ENCODE measurements at places on chromosomes 12 and 14.

DNA sequence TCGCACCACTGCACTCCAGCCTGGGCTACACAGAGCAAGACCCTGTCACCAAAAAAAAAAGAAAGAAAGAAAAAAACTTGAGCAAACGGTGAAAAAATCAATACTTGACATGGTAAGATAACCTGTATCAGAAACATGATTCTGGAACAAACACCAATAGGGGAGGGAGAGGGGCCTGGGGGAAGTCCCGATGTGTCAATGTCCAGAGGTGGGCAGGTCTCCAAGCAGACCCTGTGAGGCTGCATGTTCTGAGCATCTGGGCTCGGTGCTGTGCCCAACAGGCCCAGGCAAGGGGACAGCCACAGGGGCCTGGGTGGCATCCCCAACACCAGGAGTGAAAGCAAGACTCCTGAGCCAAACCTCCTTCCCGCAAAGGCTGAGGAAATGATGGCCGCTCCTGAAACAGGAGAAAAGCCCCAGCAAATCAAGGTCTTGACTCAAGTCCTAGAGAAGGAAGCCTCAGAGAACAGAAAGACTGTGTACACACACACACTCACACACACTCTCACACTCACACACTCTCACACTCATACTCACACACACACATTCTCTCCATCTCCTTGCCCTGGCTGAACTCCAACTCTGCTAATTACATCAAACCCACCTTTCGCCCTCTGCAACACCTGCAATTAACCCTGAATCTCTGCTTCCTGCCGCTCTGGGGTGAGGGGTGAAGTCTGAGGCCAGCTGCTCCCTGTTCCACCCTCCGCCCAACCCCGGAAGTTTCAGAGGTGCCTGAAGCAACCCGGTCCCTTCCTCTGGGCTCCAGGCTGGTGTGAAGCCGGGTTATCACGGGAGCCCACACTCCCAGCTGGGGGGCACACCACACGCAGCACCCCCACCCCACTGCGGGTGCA, 20.4 kb downstream of the CCDC88C start:
- peak; percentile 34 for DNase-seq

GRCh38 chr14:62592877-62593276, 452.4 kb downstream of the KCNH5 start:
- DNase-seq = peak; percentile 65

DNA sequence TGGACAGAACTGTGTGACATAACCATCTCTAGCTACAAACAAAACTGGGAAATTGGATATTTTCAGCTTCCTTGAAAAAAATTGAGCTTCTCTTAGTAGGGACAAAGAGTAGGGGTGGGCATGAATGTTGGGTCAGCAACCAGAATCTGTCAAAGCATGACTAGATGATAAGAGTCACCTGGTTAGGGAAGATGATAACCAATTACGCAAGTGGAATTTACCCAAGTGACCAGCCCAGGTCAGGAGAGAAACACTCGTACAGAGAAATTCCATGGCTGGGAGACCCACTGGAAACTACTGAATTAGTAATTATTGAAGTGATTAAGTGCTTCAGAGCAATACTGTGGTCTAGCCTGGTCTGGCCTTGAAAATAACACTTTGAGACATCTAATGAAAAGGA, 36.3 kb upstream of the C12orf75 start:
- DNase-seq = no peak

GRCh38 chr14:32603992-32604565, 275.0 kb downstream of the AKAP6 start:
- DNase-seq = no peak

DNA sequence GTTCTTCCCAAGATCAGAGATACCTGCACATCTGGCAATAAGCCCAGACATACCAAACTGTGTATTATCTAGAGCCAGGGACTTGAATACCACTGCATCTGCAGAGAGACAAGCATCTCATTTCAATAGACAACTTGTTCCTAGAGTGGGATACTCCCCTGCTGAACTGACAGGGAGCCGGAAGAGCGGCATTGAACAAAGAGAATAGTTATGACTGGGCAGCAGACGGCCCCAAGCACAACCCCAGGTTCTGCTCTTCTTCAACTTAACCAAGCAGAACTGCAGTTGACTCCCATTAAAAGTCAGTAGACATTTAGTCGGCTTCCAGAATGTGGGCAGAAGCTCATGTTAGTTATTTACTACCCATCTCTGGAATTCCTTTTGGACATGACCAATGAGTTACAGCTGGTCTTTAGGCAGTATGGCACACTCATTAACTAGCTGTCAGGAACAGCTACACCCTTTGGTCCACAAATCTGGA, 112.9 kb downstream of the HMGA2 start:
- no peak for DNase-seq

DNA sequence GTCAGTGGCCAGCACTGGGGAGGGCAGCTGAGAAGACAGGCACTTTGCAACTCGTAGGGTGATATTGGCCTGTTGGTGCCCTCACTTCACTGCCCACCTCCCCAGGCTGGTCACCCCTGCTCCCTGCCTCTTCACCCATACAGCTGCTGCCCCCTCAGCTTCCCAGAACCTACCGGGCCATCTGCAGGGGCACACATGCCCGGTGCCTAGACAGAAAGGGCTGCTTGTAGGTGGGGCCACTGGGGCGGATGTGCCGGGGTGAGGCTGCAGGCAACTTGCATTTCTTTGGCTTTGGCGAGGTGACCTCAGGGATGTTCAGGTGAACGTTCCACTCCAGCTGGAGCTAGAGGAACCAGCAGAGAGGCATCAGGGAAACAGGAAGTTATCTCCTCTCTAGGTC, 17.2 kb downstream of the FAM186B start:
- DNase-seq = no peak

Data from bronchial epithelial cell (primary cell).